ENCODE measurements at places on chromosomes 1 and 21. TPM values are rescaled to one million over a fixed set of nuclear protein-coding genes. Genes with fewer than 3 reads are reported as not detected.

Gene HFM1
- total RNA-seq: 0.08 TPM

Gene AP4B1
- 12.9 TPM for total RNA-seq

Gene OR2T2
- total RNA-seq: not detected

Gene SPAG17
- total RNA-seq: not detected

Gene ADGRL4
- total RNA-seq: 13.1 TPM

Gene SH3GLB1
- 39.0 TPM for total RNA-seq

Gene LYPD8
- 0.35 TPM for total RNA-seq

Gene ABCD3
- 38.5 TPM for total RNA-seq

Gene ATP6V1G3
- not detected for total RNA-seq

Measured in smooth muscle cell of the coronary artery (primary cell).